ENCODE measurements at places on chromosomes 7 and 10.

- DNase-seq, result no peak
These were observed 80.4 kb downstream of the WDFY4 start for GRCh38 chr10:48765039-48765438.

DNA sequence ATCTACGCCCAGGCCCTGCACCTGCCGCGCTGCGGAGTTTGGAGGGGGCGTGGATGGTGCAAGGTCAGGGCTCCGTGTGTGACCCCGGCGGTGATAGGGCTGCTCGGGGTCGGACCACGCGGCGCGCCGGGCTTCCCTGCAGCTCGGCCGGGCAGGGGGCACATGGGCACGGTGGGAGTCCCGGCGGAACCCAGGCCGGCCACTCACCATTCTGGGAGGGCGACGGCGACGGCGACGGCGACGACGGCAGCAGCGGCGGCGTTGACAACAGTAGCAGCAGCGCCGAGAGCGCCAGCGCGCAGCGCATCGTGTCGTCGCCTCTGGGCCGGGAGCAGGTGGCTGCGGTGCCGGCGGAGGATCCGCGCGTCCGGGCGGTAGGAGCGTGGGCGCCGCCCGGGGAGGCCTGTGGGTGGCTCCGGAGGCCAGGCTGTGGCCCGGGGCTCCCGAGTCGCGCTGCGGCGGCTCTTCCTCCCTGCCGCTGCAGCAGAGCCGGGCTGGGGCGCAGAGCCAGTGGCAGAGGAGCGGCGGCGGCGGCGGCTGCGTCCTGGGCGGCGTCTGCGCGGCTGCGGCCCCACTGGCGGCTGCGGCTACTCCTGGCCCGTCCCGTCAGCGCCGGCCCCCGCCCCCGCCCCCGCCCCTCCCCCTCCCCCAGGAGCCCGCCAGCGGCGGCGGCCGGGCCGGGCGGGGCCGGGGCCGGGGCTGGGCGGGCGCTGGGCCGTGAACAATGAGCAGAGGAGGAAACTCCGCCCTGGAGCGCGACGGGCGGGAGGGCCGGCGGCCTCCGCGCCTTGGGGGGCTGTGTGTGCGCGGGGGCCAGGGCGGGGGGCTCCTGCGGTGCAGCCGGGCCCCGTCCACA is at the start of gene PODXL:
Gene PODXL (minus strand): TSS at position 576 of the 856 bp plus-strand sequence. CDS start 269 bp downstream, at position 307.
- DNase-seq, result no peak

GRCh38 chr10:43278216-43278615 is 11.4 kb upstream of the RASGEF1A start:
- DNase-seq, result no peak

DNA sequence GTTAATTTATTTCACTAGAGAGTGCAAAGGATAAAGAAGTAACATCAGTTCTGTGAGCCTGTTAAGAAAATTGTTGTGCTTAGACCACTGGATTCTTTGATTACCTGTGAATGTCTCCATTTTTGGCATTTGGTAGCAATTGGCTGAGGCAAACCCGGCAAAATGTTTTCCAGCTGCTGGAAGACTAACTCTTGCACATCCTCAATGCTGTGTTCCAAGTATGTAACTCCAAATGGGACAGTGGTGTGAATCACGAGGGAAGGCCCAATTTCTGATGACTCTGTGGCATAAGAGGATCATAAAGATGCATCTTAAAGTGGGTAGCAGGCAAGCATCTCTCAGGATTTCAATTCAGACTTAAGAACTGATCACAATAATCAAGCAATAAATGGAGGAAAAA is 268.8 kb downstream of the RNLS start:
- DNase-seq, result no peak

DNA sequence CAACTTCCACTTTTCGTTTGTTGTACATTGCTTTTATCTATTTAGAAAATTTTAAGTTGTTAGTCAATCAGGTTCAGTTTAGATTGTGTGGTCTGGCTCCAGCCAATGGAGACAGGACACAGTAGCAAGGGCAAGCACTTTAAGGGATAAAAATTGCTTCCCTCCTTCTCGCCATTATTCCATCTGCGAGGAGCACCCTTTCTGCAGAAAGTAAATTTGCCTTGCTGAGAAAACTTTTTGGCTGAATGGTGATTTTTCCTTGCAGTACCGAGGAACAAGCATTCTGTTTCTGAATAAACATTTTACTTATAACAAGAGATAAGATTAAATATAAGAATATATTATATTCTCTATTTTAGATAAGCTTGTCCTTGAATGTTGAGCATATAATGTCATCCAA is 34.5 kb downstream of the VIM start:
- DNase-seq, result no peak

- no peak for DNase-seq
These were observed 211.2 kb downstream of the CACNB2 start for GRCh38 chr10:18351421-18351820.

All from stimulated activated CD8-positive, alpha-beta memory T cell treated with anti-CD3 and anti-CD28 coated beads, Interleukin-15, amount 100 ng/mL, for 4 hours (primary cell).